ENCODE measurements at places on chromosomes 16 and 17. TPM values are rescaled to one million over a fixed set of nuclear protein-coding genes. Genes with fewer than 3 reads are reported as not detected.

DNA sequence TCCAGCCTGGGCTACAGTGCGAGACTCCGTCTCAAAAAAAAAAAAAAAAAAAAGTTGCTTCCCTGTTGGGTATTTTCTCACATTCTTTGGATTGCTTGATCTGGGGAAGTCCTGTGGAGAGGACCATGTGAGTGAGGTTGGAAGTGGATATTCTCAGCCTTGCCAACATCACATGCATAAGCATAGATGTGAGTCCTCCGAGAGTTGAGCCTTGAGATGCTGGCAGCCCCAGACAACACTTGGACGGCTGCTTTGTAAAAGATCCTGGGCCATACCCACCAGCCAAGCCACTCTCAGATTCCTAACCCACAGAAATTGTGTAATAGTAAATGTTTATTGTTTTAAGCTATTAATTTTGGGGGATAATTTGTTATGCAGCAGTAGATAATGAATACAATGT lies 1570.0 kb upstream of the GOT2 start:
- no peaks in the 10 kb centered on the region for H3K27me3 ChIP-seq
- no peak for DNase-seq
- no peaks in the 10 kb centered on the region for H3K4me1 ChIP-seq
- no peak overlapping the region for H3K27ac ChIP-seq
- no peaks in the 10 kb centered on the region for H3K36me3 ChIP-seq
- no peak overlapping the region for H3K4me3 ChIP-seq

The VTN gene
- total RNA-seq = 0.31 TPM

The PIPOX gene
- 2.2 TPM for total RNA-seq

The THUMPD1 gene
- total RNA-seq = 41.3 TPM

DNA sequence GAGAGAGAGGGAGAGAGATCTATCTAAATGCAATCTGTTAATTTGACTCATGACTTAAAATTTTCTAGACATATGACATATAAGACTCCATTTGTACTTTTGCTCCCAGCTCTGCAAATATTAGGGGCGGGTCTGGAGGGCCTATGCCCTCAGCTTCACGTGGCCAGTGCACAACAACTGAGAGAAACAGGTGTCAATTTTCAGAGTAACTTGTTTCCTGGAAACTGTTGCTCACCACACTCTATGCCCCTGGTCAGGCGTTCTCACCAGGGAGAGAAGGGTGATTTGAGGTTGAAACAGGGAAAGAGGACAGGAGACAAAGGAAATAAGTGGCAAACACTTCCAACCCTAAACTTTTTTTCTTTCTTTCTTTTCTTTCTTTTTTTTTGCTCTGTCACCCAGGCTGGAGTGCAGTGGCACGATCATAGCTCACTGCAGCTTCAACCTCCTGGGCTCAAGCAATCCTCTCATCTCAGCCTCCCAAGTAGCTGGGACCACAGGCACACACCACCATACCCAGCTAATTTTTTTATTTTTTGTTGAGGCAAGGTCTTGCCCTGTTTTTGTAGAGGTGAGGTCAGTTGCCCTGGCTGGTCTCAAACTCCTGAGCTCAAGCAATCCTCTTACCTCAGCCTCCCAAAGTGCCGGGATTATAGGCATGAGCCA lies 270.0 kb downstream of the SLC39A11 start:
- no peaks in the 10 kb centered on the region for H3K4me1 ChIP-seq
- H3K4me3 ChIP-seq = no peak overlapping the region
- H3K27me3 ChIP-seq = no peaks in the 10 kb centered on the region
- no peak overlapping the region for H3K27ac ChIP-seq

DNA sequence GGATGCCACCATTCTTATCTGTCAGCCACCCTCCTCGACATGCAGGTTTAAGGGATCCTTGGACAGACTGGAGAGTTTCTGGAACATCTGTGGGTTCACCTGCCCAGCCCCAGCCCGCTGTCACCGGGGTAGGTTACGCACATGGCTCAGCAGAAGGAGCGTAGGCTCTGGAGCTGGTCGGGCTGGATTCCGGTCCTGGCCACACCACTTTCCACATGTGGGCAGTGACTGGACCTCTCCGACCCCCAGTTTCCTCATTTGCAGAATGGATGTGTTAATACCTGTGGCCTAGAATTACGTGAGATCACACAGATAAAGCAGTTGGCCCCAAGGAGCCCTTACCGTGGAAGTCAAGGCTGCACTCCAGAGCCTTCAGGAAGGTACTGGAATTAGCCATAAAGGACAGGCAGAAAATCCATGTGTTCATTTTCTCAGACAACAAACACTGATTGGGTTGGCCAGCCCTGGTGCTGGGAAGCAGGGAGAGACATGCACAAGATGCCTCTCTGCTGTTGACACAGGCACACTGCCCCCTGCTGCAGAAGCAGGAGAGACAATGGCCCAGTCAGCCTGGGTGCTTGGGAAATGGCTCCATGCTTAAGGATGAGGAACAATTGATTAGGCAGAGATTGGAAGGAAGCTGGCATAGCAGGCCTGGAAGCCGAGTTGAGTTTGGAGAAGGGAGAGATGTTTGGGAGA lies 58.8 kb downstream of the SF3B3 start:
- no peaks in the 10 kb centered on the region for H3K27me3 ChIP-seq
- peak; percentile 68 for DNase-seq
- H3K4me3 ChIP-seq = no peak overlapping the region
- H3K4me1 ChIP-seq = peaks cover 31% of the 10 kb centered on the region
- no peak overlapping the region for H3K27ac ChIP-seq

DNA sequence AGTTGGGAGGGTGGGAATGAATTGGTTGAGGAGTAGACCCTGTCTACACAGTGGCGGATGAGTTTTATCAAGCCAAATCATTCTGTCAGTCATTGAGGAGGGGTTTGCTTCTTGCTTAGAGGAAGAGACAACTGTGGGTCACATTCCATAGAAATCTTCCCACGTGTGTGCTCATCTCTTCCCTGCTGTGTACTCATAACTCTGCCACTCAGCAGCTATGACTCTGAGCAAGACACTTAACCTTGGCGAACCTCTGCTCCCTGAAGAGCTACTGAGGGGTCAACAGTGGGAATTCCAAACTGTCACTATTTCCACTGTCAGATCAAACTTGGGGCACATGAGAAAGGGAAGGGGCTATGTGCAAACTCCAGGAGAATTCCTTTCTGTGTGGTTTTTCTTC lies 72.6 kb upstream of the COX10 start:
- H3K27me3 ChIP-seq = no peaks in the 10 kb centered on the region
- H3K27ac ChIP-seq = no peak overlapping the region
- DNase-seq = no peak
- no peak overlapping the region for H3K4me3 ChIP-seq
- H3K36me3 ChIP-seq = peaks cover 4% of the 10 kb centered on the region

GRCh38 chr17:64773836-64774761 lies 112.0 kb upstream of the SMURF2 start:
- peaks cover 2% of the 10 kb centered on the region for H3K36me3 ChIP-seq
- H3K4me3 ChIP-seq = no peak overlapping the region
- no peak overlapping the region for H3K27ac ChIP-seq

- H3K27ac ChIP-seq = no peak overlapping the region
These were observed 6.2 kb upstream of the CPSF4L start for GRCh38 chr17:73267648-73268537.

The TP53TG3 gene
- not detected for total RNA-seq

The BHLHA9 gene
- total RNA-seq = not detected

The CCDC92B gene
- total RNA-seq = not detected

The COA3 gene
- 49.1 TPM for total RNA-seq

The KRT25 gene
- not detected for total RNA-seq

DNA sequence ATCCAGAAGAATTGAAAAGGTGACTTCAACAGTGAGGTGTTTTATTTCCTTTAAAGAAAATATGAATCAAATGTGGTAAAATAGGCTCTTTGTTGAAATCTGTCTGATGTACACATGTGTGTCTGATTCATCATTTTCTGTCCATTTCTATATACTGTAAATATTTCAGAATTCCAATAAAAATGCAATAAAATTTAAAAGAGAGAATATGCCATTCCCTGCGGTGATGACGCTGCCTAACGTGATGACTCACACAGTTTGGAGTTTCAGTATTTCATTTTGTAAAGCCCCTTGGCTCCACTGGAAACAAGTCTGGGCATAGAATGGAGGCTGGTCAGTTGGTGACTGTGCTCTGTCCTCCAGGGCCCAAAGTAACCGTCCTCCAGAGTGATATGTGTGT lies 482.5 kb upstream of the CDH5 start:
- no peak overlapping the region for H3K4me3 ChIP-seq
- no peak overlapping the region for H3K27ac ChIP-seq
- no peak for DNase-seq
- H3K4me1 ChIP-seq = peaks cover 7% of the 10 kb centered on the region
- no peaks in the 10 kb centered on the region for H3K27me3 ChIP-seq

GRCh38 chr16:72856797-72857196 lies 191.1 kb downstream of the ZFHX3 start:
- peak overlapping the region; percentile 98 for H3K27ac ChIP-seq
- no peak overlapping the region for H3K4me3 ChIP-seq
- no peaks in the 10 kb centered on the region for H3K27me3 ChIP-seq
- DNase-seq = peak; percentile 11
